ENCODE measurements at places on chromosomes 2 and 18. TPM values are rescaled to one million over a fixed set of nuclear protein-coding genes. Genes with fewer than 3 reads are reported as not detected.

The FOXI3 gene
- total RNA-seq, result not detected

GRCh38 chr2:64288321-64289193, 144.3 kb upstream of the PELI1 start:
- no peak for DNase-seq

DNA sequence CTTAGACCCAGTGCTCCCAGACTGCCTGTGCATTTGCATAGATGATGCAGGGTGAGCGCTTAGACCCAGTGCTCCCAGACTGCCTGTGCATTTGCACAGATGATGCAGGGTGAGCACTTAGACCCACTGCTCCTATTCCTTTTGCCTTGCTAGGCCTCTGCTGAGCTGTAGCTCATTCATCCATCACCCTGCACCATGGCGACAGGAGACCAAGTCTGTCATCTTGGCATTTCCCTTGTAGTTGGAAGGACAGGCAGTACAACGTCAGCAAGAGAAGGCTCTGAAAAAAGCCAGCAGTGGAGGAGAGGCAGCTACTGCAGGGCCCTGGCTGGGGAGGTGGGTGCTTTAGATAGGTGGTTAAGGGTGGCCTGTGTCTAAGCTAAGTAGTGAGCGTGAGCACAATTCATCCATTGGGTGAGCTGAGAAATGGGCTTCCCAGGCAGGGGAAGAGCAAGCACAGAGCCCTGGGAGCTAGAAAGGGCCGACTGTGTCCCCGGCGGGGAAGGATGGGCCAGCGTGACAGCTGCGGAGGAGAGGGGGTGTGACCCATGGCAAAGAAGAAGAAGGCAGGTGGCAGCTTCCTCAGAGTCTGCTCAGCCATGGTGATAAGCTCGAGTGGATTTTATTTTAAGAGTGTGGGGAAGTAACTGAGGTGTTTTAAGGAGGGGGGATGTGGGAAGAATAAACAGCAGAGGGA, 108.8 kb downstream of the LPIN1 start:
- DNase-seq, result no peak

DNA sequence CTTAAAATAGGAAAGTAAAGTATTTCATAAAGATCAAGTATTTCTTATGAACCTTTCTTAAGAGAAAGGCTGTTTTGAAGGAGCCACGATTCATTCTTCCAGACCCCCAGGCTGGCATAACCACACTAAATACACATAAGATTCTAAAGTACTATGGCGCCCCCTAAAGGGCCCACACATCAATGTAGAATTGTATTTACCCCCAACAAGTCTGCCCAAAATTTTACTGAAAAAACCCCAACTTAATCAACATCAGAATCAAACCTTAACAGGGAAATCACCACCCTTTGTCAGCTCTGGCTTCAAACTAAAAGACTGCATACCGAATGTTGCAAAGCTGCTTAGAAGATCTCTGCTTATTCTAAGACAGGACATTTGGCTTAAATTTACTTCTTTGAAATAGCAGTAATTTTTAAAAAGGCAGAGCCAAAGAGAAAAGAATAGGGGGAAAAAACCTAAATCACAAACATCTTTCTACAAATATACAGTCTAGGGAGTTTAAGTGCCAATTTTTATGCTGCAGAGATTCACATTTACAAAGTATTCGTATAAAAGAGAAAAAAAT, 20.4 kb upstream of the BCL2 start:
- peak; percentile 46 for DNase-seq

DNA sequence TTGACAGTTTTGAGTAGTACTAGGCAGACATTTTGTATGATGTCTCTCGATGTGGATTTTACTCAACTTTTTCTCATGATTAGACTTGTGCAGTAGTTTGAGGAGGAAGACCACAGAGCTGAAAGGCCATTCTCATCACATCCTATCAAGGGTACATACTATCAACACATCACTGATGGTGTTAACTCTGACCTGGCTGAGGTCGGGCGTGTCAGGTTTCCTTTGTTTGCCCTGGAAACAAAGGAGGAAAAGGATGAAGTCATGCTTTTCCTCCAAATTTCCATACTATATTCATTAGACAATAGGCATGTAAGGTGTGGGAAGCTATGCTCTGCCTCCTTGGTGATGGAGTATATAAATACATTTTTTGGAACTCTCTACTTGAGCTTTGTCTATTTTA, 211.1 kb downstream of the DSEL start:
- DNase-seq, result no peak

DNA sequence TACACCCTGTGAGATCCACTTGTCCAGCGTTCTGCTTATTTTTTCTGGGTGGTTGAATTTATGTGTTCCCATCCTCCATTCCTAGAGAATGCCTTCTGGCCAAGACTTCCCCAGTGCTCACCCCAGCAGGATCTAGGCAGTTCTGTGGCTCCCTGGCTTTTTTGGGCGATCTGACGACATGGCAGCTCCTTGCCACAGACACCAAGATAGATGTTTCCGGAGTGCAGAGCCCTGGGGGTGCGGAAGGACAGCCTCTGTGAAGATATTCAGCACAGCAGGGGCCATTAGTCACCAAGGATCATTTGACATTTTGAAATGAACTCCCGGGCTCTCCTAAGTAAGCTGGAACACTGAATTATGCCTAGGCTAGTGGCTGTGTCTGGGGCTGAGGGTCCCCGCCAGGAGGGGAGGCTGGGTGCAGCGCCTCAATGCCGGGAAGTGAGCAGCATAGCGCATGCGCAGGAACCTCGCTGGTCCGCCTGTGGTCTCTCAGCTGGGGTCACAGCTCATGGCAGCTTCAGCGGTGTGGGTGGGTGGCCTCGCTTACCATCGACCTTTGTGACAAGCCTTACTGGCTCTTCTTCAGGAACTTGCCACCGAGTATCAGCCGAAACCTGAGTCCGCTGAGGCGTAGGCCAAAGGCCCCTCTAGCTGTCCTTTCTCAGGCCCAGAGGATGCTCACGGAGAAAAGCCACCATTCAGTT, 60.3 kb downstream of the MEX3C start:
- no peak for DNase-seq
